Hair follicular keratinocyte (primary cell): ENCODE measurements at places on chromosomes 5 and 9. TPM values are rescaled to one million over a fixed set of nuclear protein-coding genes. Genes with fewer than 3 reads are reported as not detected.

The LPAR1 gene
- 21.4 and 29.0 TPM in 2 replicates for total RNA-seq

The QSOX2 gene
- total RNA-seq, result 12.3 and 15.1 TPM in 2 replicates

The SOHLH1 gene
- total RNA-seq, result not detected in 2 replicates

The PAEP gene
- not detected in 2 replicates for total RNA-seq

The FABP6 gene
- total RNA-seq, result 0.31 TPM in 1 of 2 replicates, not detected in the other

The PRPF4 gene
- 26.9 and 38.5 TPM in 2 replicates for total RNA-seq

The SLC28A3 gene
- total RNA-seq, result 0.08 and 0.27 TPM in 2 replicates
